Stimulated activated CD4-positive, alpha-beta T cell treated with anti-CD3 and anti-CD28 coated beads, Interleukin-1b, Interleukin-23, amount 100 ng/mL, for 1 hour (primary cell): ENCODE measurements at places on chromosomes 16 and 17.

GRCh38 chr17:35972066-35972465 lies 9.2 kb downstream of the CCL16 start:
- no peak for DNase-seq

DNA sequence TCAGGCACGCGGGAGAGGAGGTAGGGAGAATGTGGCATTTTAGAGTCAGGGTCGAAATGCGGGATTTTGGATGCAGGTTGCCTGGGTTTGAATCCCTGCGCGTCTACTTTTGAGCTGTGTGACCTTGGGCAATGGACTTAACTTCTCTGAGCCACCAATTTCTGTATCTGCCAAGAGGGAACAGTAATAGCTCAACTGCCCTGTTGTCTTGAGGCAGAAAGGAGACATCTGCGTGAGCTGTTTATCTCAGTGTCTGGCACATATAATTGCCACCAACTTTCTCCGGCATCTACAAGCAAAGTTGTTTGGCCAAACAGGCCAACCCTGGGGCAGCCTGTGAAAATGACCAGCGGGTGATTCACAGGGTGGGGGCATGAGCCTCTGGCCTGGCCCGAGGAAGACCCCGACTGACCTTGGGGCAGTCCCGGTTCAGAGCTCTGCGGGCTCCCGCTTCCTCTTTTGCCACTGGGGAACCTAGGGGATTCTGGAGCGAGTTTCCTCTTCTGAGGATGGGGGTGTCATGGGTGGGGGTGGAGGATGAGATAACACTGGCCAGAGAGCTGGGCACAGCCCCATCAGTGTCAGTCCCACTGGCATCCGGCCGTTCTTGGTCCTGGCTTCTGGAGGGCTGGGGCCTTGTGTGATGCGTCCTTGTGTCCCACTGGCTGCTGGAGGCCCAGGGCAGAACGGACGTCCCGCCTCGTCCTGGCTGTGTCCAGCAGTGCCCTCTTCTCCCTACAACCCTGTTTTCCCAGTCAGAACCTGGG lies 1.3 kb downstream of the SNN start:
- no peak for DNase-seq

GRCh38 chr16:79162977-79163376 lies 437.6 kb downstream of the MAF start:
- DNase-seq: no peak

GRCh38 chr17:40103071-40103661 lies 2.8 kb upstream of the NR1D1 start:
- no peak for DNase-seq

- DNase-seq: no peak
Measured at GRCh38 chr16:61814726-61815347, 221.4 kb downstream of the CDH8 start.

GRCh38 chr16:51682905-51683304 lies 531.8 kb upstream of the SALL1 start:
- DNase-seq: no peak

- no peak for DNase-seq
Measured at GRCh38 chr17:29108823-29109476, 66.0 kb downstream of the PIPOX start.

DNA sequence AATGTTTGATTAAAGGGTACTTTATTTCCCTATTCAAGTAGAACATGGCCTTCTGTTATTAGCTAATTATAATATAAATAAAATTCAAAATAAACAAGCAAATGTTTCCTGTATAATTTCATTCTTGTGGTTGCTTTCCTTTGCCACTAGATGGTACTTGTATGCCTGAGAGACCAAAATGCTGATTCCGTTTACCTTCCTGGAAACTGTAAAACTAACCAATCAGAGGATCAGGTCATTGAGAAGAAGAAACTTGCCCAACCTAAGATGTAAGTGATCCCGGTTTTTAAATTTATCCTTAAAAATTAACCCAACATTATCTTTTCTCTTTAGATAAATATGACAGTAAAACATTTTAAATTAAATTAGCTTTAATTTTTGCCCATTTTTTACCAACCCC lies 8.1 kb upstream of the ABCA5 start:
- no peak for DNase-seq

DNA sequence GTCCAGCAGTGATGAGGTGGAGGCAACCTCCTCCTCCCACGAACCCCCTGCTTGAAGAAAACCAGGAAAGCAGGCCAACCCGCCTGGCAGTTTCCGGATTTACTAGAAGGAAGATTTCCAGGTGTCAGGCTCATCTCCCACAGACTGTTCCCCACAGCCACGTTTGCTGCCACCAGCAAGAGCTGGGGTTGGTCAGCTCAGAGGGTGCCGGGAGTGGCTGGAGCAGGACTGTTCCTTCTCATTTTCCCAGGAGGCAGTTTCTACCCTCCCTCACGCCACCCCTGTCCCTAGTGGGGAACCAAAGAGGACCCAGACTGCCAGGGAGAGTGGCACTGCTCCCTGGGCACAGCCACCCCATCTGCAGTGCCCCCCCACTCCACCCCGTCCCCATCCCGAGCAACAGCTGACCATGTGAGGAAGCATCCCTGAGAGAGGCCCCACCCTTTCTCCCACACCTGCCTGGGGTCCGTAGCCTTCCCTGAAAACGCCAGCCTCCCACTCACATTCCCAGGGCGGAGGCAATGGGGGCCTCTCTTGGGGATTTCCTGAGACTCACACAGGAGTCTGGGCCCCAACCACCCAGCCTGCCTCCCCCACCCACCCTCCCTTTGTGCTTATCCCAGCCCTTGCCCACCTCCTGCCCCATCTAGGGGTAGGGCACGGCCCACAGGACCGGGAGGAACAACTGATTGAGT lies 5.9 kb downstream of the KRT17 start:
- DNase-seq: no peak

DNA sequence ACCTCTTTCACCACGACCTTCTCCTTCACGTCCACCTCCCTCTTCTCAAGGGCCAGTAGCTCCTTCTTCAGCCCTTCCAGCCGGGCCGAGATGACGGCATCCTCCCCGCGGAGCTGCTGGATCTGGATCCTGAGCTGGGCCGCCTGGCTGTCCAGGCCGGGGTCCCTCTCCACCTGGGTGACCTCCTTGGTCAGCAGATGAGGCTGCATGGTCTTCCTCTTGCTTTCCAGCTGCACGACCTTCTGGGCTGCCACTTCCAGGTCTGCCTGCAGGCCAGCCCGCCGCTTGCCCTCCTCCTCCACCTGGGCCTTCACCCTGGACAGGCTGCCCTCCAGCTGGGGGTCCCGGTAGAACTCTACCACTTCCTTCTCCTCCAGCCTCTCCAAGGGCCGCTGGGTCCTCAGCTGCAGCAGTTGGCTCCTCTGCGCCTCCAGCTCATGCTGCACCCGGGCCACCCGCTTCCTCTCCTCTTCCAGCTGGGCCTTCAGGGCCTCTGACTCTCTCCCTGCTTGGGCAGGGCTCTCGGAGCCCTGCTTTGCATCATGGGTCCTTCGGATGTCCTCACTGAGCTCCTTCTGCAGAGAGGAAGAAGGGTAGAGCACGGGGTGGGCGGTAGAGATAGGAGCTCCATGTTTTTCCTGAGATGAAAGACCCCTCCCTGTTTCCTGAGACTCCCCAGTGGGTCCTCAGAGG lies 9.5 kb downstream of the CDK3 start:
- DNase-seq: no peak

DNA sequence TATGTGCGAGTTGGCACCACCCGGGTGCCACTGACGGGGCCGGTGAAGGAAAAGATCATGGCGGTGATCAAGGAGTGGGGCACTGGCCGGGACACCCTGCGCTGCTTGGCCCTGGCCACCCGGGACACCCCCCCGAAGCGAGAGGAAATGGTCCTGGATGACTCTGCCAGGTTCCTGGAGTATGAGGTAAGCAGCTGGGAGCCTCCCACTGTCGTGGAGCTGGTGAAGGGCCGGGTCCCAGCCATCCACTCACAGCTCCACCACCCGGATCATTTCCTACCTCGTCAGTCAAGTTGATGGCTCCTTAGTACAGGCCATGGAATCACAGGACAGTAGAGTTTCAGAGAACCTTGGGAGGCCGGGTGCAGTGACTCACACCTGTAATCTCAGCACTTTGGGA lies 20.0 kb downstream of the ATP2A1 start:
- no peak for DNase-seq

- DNase-seq: no peak
Measured at GRCh38 chr17:71502443-71502842, 618.4 kb upstream of the SOX9 start.

- DNase-seq: no peak
Measured at GRCh38 chr16:16877061-16877460, 498.1 kb downstream of the NPIPA7 start.

GRCh38 chr17:7216242-7217112 lies 3.2 kb downstream of the DLG4 start:
- no peak for DNase-seq

GRCh38 chr16:63577891-63578290 lies 1541.7 kb upstream of the CDH8 start:
- no peak for DNase-seq

DNA sequence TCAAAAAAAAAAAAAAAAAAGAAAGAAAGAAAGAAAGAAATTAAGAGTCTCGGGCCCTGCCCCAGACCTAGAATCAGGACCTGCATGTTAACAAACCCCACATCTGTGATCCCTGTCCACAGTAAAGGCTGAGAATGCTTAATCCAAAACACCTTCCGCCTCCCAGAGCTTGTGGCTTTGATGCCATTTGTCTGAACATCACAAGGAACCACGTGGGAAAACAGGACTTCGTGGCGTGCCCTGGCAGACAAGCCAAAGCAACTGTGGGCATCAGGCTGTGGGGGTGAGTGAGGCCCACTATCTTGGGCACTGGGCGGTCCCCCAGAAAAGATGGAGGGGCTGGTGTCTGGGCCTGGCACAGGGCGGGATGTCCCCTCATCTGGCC lies 173.4 kb upstream of the CIBAR2 start:
- DNase-seq: no peak

GRCh38 chr17:40577611-40578065 lies 12.4 kb upstream of the CCR7 start:
- no peak for DNase-seq

DNA sequence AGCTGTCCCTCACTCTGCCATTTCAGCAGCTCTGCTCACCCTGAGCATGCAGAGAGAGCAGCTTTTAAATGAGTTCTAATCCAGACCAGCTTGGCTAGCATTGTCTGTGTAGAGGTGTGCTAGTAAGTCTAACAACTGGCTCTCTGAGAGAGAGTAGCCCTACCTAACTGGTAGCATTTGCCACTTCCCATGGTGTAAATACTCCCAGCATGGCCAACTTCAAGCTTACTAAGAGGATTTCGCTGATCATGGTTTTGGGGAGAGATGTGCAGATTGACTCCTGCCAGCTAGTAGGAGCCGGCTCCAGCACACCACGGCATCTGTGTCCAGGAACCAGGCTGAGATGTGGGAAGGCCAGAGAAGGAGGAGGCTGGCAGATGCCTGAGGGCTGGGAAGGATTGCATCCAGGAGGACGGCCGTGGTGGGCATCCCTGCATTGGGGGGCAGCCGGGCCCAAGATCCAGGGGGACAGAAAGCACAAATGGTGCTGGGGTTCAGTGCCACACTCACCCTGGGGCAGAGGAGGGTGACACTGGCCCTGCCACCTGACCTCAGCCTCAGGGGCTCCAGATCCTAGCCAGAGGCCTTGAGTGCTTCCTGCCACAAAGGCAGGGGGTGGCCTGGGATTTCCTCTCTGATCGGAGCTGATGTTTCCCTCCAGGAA lies 394.9 kb upstream of the TNRC6C start:
- no peak for DNase-seq

- DNase-seq: no peak
Measured at GRCh38 chr17:81365148-81365600, 30.1 kb upstream of the BAHCC1 start.

DNA sequence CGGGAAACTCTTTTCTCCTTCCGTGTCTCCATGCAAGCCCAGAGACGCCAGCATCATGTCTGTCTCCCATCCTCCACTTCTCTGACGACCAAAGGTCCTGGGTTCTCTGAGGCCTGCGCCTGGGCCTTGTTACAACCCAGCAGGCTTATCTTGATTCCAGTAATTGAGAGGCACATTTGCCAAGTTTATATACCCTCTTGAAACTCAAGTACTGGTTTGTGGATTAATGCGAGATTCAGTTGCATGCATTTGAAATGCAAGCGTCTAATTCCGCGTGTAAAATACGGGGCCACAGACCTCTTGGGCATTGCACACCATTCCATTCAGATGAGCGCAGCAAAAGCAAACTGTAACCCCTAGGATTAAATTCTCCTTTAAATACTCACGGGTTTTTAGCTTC lies 28.7 kb upstream of the CRISPLD2 start:
- no peak for DNase-seq
